ENCODE measurements at places on chromosomes 13 and 19.

- DNase-seq: no peak
Measured at GRCh38 chr13:77338961-77339401, 12.1 kb upstream of the MYCBP2 start.

DNA sequence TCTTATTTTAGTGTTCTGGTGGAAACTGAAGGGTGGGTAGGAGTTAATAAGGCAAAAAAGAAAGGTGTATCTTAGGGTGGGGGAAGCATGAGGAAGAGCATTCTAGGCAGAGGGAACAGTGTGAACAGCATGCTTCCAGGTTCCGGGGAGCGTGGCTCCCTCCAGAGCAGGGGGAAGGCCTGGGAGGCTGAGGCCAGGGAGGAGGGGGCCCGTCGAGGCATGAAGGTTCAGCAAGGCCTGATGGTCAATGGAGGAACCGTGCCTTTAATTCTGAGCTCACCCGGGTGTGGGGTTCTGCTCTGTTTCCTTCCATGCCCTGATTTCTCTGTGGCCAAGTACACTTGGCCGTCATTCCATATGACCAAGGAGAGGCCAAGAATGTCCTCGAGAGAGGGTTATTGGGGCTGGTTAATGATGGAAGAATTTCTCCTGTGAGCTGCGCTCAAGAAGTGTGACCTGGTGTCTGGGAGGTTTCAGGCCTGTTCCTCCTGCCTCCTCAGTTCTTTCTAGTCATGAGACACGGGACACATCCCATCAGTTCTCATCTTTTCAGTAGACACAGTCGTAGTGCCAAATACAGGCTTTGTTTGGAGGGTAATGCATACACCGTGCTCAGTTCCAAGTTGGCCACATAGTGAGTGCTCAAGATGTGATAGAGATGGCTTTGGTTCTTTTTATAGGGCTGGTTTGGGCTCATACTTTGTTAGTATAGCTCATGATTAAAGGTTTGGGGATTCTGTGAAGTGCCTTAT lies 73.6 kb downstream of the SIPA1L3 start:
- no peak for DNase-seq

GRCh38 chr19:6865849-6866248 lies 21.5 kb upstream of the ADGRE1 start:
- DNase-seq: no peak

DNA sequence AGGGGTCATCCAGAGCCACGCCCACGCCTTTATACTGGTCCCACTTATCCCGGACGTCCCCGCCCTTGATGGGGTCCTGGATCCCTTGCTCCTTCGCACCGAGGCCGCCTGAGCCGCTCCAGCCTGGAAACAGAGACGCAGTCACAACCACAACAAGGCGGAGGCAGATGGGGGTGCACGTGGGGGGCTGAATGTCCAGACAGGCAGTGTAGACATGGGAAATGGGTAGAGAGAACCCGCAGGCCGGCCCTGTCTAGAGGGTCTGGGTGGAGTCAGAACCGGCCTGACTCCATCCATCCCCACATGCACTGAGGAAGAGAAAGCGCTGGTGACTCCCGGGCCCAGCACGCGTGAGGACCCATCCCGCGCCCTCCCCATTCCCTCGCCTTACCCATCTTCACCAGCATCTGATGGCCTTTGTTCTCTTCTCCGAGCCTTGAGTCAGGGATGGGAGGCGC lies 23.0 kb downstream of the CHERP start:
- DNase-seq: no peak

- no peak for DNase-seq
Measured at GRCh38 chr13:110845520-110845919, 69.3 kb downstream of the ANKRD10 start.

DNA sequence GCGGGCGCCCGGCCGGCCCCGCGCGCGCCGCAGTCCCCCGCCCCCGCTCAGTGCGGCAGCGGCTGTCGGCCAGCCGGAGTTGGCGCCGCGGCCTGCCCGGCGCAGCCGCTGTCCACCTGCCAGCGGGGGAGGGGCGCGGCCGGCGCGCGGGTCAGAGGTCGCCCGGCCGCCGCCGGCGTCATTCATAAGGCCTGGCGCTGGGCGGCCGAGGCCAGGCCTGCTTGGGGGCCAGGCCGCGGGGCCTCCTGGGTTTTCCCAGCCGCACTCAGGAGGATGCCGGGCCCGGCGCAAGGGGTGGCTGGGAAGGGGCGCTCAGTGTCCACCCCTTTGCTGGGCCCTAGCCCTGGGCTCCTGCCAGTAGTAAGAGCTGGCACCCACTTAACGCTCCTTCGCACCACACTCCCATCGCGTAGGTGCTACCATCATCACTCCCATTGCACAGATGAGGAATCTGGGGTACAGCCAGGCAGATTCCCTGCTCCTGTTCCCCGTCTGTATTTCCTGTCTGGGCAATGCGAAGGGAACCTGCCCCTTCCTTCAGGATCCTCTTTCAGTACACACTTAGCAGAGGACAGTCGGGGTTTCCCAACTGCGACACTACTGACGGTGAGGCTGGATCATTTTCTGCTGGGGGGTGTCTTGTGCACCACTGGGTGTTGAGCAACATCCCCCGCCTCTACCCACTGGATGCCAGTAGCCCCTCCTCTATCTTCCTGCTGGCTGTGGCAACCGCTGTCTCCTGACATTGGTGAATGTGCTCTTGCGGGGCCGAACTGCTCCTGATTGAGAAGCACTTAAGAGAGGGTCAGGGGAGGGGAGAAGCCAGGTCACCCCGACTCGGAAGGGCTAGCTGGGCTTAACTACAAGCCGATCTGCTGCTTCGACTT lies 846 bp upstream of the PRKACA start:
- DNase-seq: peak; percentile 94

DNA sequence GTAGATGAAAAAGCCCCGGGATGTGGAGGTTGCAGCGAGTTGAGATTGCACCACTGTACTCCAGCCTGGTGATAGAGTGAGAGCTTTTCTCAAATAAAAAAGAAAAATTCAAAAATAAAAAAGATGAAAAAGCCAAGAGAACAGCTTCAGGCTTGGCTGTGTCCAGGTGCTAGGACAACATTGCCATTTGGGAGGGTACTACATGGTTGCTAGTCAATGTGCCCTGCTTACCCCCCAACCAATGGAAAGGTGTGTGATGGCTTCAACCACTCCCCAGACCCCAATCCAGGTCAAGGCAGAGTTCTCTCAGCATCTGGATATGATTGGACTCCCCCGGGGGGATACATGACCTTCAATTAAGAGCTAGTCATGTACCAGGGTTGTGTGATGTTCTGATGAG lies 2.3 kb upstream of the ANKLE1 start:
- DNase-seq: no peak

GRCh38 chr13:53276265-53276664 lies 247.7 kb downstream of the OLFM4 start:
- no peak for DNase-seq

DNA sequence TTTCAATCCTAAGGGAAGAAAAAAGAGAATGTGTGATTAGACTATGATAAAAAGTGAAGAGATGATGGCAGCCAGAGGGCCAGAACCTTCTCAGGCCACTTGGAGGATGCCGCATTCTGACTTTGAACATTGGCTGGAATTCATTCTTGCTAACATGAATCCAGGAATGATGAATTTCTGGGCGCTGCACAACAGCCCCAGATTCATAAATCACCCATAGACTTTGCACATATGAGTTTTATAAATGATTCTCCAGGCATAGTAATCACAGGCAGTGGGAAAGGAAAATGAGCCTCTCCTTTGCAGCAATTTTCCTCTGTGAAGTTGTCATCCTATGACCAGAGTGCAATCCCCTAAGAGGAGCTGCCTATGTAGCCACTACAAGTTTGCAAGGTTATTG lies 555.4 kb downstream of the KCTD12 start:
- no peak for DNase-seq

DNA sequence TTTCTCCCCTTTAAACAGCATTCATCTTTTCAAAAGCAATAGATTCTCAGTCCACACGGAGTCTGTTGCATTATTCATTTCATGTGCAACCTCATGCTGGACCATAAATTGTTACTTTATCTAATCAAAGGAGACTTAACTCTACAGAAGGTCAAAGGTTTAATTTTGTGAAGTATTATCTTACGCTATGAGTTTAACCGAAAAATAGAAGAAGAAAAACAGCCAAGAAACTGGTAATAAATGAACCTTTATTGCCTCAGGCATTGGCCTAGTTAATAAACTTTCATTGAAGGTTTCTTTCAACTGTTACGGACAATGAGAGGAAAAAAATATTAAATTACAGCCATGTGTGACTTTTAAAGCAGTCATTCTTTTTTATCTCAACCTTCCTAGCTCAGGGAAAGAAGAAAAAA lies 223.6 kb downstream of the DACH1 start:
- no peak for DNase-seq

DNA sequence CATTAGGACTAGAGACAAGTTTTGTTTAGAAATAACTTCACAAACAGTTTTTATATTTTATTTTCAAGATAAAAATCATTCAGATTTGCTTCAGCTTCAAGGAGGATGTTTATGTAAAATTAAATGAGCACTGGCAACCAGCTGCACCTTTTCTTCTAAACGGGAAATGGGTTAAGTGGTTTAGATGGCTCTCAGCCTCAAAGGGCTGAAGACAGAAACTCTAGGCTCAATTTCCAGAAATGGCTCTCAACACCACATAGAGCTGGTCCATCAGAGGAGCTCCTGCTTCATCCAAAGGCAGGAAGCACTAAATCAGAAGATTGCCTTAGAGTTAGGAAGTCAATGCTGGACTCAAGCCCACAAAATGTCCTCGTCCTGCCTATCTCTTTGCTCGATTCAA lies 74.7 kb downstream of the ZNF429 start:
- DNase-seq: no peak

- DNase-seq: no peak
Measured at GRCh38 chr13:85527316-85527715, 271.9 kb downstream of the SLITRK6 start.

GRCh38 chr19:8239528-8240273 lies 30.5 kb downstream of the CERS4 start:
- no peak for DNase-seq

GRCh38 chr19:32830231-32831014 lies 39.1 kb downstream of the SLC7A9 start:
- no peak for DNase-seq

DNA sequence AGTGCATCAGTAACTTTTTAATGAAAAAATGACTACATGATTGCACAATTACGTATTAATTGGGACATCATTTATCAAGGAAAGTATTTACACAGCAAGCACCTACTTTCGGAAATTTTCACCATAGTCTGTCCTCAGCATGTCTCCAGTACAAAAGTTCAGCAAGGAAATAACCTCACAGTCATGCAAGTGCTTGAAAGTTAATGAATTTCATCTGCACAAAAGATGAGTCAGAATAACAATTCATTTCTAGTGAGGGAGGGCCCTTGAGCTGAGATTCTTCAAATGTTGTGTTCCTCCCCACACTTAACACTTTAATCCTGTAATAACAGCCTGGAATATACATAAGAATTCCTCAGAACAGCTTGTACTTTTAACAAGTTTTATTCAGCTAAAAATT lies 49.0 kb upstream of the OXGR1 start:
- no peak for DNase-seq

- DNase-seq: no peak
Measured at GRCh38 chr13:99307247-99307646, at the start of gene GPR183. GPR183 (minus strand) TSS chr13:99307399; CDS start chr13:99296145, 11,254 bp downstream.

DNA sequence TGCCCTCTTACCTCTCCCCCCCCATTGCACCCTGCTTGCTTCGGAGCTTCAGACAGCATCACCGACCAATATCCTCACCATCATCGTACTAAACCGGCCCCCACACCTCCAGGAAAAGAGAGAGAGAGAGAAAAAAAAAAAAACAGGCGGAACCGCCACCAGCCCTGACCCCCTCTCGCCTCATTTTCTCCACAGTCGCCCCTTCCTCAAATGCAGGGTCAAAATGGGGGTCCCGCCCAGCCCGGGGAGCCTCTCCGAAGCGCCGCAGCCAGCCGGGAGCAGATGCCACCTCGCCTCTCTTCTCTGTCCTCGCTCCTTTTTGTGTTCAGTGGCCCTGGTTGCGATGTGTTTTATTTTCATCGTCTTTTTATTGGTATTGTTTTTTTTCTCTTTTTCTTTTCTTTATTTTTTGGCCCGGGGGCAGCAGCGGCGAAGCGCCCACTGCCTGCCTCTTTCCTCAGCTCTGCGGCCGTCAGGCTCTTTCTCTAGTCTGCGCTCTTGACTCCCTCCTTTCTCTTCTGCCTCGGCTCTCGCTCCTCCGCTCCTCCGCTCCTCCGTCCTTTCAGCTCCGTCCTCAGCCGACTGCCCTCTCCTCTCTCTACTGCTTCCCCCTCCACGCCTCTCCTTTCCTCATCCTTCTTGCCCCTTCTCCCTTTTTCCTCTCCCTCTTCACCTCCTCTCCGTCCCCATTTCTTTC lies 41.4 kb downstream of the DEDD2 start:
- no peak for DNase-seq

DNA sequence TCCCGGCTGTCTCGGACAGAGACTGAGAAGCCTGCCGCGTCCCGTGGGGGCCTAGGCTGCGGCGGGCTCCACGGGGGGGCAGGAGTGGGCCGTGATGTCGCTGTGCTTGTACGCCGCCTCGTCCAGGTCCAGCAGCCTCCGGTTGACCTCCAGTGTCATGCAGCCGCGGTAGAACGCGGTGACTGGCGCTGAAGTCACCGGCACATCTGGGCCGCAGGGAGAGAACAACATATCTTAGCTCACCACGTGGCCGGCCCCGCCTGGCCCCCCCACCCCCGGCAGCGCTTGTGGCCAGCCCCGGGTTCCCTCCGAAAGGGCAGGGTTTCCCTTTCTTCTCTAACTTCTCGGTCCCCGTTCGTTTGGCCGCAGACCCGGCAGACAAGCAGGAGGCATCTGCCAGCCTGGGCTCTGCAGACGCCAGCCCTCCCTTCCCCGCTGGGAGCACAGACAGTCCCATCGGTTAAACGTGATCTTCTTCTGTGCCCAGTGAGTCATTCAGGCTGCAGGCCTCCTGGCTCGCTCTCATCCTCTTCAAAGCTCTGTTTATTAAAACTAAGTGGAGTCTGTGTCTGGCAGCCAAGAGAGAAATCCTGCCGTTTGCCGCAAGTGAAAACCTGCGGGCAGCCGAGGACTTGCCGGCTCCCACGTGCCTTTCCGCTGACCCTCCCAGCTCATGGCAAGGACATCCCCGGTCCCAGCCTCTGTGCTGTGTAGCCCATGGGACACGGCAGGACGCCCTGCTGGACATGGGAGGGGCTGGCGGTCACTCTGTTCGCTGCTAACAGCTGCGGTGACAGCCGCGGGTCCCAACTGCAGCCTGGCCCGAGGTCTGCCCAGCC lies 42.8 kb downstream of the GAS6 start:
- DNase-seq: peak; percentile 89

GRCh38 chr19:2018752-2019151 lies 3.2 kb upstream of the BTBD2 start:
- DNase-seq: no peak

- DNase-seq: no peak
Measured at GRCh38 chr19:54576411-54576976, 2.9 kb downstream of the LILRA2 start.

DNA sequence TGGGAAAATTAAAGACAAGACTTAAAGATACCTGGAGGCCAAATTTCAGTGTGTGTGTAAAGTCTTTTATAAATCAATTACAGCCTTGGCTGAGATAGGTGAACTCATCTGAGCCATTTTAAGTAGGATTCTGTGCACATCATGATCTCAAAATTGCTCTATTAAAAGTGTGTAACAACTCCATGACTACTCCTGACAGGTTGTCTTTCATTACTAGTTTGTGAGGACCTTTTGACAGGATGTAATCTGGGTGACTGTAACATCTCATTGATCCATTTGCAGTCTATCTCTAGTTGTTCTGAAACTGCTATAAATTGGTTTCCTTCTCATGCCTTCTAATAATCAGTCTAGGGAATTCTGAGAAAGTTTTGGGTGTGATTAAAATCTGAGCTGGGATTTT lies 753.3 kb downstream of the SLITRK5 start:
- no peak for DNase-seq

- no peak for DNase-seq
Measured at GRCh38 chr13:79675931-79676660, 195.1 kb downstream of the NDFIP2 start.

- DNase-seq: no peak
Measured at GRCh38 chr13:112638919-112639318, 50.9 kb upstream of the ATP11A start.

Measured in coronary artery (tissue), 2 donors.